GM04503 (cell line): ENCODE measurements at places on chromosomes 5 and 9.

DNA sequence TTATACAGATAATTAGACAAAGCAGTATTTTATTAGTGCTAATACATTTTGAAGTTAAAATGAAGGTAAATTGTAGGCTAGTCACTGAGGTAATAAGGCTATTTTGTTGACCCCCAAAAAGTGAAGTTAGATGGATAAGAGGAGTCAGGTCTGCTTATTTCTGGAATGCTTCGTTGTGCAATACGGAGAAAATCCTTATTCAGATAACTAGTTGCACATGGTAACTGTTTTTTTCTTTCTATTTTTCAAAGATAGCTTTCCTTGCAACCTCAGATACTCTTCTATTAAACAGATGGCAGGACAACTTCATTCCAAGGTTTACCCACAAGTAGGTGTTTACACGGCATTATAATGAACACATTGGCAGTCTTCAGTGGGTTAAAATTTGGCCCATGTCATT is 101.1 kb downstream of the TMEM174 start:
- no peak for DNase-seq

DNA sequence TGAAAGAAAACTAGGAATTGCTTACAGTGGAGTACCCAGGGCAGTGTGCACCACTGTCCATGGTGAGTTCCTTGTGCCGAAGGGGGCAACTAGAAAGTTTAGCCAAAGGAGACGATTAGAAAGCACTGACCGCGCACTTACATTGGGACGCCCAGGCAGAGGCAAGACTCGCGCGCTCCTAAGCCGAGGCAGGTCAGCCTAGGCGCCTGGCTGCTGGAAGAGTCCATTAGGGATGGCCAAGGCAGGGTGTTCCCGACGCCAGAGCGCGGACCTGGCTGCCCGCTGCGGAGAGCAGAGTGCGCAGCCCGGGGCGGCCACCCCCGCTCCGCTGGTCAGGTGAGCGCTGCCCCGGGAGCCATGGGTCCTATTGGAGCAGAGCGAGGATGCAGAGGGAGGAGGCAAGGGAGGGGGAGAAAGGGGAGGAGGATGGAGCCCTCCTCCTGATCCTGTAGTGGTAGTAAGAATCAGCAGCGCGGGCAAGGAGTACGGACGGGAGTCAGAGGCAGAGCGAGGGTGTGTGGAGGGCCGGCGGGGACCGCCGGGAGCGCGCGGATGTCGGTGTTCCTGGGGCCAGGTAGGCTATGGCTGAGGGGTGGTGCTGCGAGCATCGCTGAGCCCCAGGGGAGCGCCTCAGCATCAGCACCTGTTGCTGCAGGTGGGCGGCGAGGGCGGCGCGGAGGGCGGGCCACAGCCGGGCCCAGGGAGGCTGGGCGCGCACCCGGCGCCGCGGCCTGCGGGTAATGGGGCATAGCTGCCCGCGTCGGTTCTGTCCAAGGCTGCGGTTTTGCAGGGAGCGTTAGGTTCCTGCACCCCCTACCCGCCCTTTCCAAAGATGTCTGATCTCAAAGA is at the start of gene ADGRV1:
TSS of gene ADGRV1 (plus strand) at position 454 of the 849 bp plus-strand sequence. CDS start at position 553, 99 bp downstream.
- DNase-seq, result no peak

DNA sequence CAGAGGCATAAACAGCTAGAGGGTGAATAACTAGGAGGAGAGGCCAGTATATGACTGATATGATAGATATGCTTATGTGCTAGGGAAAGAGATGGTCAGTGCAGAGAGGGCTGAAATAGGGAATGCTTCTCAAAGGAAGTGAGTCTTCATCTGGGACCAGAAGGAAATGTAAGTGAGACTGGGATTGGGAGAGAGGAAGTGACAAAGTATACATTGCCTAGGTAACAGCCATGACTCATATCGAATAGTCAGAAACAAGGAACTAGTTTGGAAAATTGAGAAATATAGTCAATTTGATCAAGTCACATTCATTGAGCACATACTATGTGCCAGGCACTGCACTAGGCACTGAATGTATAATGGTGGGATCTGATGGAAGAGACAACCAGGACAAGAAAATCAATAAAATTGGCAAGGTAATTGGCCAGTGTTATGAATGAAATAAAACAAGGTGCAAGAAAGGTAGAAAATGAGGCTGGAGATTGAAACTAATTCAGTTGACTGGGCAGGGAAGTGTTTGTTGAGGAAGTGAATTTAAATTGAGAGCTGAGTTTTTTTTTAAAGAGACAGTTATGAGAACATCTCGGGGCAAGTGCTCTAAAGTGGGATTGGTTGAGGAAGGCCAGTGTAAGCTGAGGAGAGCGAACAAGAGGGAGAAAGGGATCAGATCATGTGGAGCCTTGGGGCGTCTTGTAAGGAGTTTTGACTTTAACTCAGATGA is 4.3 kb downstream of the ERAP2 start:
- peak; percentile 30 for DNase-seq

DNA sequence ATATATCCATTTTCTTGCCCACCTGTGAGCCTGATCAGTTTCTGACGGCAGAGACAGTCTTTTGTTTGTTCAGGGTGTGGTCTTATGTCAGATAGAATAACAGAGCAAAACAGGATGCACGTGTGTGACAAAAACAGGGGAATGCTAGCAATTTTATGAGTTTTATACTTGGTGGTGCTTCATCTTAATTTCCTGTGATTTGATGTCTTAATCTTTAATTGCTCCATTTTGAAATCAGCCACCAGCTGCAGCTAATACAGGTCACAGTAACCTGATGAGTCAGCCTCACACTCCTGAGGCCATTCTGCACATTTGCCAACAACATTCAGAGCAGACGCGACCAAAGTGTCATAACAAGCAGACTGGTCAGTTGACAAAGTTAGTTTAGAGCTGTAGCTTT is 42.3 kb upstream of the JMY start:
- no peak for DNase-seq

GRCh38 chr9:103627731-103628130 is 466.4 kb upstream of the SMC2 start:
- DNase-seq, result no peak

DNA sequence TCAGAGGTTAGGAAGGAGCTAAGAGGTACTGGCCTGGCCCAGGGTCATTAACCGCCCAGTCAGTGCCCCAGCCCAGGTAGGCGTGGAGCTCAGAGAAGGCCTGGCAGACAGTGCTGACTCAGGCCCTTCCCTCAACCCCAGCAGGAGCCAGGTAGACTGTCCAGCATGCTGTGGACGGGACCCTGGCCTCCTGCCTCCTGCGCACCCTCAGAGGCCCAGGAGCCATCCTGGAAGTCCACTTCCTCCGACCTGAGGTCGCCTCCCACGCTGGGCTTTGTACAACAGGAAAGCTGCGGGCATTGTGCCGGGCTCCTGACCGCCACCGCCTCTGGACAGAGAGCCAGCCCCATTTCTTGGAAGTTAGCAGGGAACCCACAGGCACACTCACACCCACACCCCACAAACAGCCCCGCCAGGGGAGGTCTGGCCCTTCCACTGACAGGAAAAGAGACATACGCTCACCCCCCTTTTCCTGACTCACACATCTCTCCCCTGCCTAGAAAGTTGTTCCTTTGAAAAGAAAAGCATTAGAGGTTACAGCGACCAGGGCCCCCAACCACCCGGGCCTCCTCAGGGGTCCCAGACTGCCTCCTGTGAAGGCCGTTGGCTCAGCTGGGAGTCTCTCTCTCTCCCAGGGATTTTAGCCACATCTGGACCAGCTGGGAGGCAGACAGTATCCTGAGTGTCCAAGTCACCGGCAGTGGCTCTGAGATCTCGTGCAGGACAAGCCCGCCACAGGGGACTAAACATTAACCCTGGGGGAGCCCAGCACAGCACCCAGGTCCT is 7.7 kb downstream of the RALGDS start:
- DNase-seq, result peak; percentile 24

DNA sequence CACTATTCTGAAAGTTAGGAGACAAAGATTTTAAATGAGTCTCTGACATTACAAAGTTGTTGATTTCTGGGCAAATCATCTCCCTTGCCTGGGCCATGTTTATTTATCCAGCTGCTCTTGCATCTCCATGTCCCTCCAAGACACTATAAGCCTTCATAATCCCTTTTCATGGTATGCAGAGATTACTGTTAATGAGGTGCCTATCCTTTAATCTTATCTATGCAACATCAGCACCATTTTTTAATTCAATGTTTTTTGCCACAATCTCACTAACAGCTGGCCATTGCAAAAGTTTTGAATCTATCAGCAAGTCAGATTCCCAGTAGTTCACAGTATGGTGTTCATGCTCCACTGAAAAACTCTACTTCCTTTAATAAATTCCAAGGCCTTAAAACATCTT is 108.5 kb upstream of the PTPRD start:
- no peak for DNase-seq

DNA sequence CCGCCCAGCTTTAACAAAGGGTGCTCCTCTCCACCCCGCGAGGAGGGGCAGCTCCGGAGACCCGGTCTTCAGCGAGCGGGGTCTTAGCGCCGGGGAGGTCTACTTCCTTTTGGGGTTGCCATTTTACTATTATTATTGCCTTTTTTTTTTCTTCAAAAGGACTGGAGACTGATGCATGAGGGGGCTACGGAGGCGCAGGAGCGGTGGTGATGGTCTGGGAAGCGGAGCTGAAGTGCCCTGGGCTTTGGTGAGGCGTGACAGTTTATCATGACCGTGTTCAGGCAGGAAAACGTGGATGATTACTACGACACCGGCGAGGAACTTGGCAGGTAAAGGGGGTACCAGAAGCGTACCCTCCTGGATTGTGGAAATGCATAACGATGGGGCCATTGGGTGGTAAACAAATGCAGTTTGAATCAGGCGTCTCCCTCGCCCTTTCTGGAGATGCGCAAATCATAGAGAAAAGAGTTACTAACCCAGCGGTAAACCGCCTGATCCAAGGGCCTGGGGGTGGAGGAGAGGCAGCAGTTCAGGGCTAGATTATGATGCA is 1.2 kb downstream of the DAPK1 start:
- no peak for DNase-seq

DNA sequence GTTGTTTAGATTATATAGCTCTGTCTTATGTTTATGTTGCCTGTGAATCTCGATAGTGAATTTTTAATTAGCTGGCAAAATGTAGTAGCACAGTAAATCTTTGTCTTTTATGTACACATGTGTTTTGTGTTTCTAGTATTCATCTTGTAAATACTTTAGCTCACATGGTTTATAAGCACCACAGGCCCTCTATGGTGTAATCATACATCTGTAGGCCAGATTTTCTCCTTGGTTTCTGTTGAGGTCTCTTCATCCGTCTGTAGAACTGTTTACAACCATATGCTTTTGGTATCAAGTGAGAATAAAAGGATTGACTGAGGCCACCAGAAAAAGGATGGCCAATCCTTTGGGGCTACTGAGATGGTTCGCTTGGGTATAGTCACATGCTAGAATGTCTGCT is 45.0 kb downstream of the PRR16 start:
- peak; percentile 59 for DNase-seq

DNA sequence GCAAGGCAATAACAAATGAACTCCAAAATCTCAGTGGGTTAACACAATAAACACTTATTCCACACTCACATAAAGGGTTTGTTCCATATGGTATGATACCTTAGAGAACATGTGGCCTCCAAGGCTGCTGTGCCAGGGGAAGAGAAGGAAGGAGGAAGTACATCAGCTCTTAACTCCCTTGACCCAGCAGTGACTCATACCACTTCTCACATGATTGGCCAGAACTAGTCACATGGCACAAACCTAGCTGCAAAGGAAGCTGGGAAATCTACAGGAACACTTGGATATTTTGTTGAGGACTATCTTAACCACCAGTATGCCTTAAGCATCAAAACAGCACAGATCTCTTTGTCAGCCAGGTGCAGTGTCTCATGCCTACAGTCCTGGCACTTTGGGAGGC is 99.3 kb downstream of the SLIT3 start:
- no peak for DNase-seq

DNA sequence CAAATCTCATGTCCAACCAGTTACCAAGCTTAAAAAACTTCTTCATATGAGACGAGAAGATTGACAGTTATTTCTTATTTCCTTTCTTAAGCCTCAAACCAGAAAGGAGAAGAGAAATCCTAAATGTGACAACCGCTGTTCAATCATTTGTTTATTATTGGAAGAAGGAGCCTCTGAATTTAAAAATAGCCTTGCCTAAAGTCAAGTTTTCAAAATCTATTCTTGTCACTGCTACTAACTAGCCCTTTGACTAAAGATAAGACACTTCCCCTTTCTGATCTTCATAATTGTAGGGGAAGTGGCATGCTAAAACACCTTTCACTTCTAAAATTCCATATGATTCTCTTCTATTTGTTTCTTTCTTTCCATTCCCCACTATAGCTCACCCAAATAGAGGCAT is 106.2 kb upstream of the EMB start:
- no peak for DNase-seq

GRCh38 chr5:86175224-86175623 is 442.5 kb upstream of the COX7C start:
- DNase-seq, result no peak

DNA sequence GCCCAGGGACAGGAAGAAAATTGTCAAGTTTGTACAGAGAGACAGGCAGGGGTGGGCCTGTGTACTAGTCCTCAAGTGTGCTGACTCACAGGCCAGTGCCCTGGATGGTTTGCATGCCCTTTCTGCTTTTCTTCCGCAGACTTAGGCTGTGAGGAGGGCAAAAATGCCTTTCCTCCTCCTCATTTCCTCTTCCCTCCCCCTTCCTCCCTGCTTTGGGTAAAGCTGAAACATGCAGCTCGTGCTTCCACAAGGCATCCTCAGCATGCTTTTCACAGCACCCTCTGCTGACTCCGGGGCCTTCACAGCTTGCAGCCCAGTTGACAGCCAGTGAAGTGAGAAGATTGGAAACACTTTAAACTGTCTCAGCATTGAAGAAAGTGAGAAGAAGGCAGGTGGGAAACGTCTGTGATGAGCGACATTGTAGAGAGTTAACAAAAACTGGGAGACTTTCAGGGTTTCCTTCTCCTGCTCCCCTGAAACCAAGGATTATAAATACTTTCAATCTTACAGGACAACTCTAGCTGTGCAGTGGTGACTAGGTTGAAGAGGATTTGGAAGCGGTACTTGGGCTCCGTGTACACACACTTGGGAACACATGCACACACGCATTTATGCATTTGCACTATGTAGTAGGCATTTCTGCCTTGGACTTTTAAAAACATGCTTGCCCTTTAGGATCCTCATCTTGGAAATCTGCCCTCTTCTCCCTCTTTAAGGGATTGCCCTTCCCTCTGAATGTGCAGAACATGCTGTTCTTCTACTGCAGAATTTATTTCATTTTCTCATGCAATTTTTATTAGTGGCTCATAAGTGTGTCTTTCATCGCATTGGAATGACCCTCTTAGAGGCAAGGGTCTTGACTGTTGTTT is 138.8 kb downstream of the GRIA1 start:
- DNase-seq, result peak; percentile 96

DNA sequence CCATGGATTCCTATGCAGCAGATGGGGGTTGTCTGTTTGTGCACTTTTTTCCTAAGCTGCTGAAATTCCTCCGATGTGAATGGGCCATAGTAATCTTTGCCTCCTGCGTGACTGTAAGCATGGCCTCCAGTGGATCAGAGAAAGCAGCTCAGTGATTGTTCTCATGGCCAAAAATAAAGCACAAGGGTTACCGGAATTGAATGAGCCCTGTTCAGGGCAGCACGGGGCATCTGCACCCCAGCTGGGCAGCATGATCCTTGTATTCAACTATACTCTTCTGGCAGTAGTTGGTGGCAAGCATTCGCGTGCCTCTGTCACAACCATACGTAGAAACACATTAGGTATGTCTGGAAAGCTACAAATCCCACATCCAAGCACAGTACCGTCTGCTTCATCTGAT is 193.9 kb downstream of the RORB start:
- DNase-seq, result no peak

GRCh38 chr5:132389585-132390286 is 20.2 kb downstream of the SLC22A5 start:
- DNase-seq, result peak; percentile 98

- DNase-seq, result no peak
Observed at GRCh38 chr5:72487177-72487576, 20.0 kb downstream of the ZNF366 start.

- no peak for DNase-seq
Observed at GRCh38 chr9:126276056-126276728, 50.4 kb upstream of the MVB12B start.

- no peak for DNase-seq
Observed at GRCh38 chr9:13279284-13280141, at the start of gene MPDZ. Gene MPDZ, minus strand, starts transcription at chr9:13279692. Its CDS starts 29,377 bp downstream, at chr9:13250315.
